Activated T-cell treated with anti-CD3 and anti-CD28 coated beads for 24 hours (primary cell): ENCODE measurements at places on chromosomes 11 and 22.

DNA sequence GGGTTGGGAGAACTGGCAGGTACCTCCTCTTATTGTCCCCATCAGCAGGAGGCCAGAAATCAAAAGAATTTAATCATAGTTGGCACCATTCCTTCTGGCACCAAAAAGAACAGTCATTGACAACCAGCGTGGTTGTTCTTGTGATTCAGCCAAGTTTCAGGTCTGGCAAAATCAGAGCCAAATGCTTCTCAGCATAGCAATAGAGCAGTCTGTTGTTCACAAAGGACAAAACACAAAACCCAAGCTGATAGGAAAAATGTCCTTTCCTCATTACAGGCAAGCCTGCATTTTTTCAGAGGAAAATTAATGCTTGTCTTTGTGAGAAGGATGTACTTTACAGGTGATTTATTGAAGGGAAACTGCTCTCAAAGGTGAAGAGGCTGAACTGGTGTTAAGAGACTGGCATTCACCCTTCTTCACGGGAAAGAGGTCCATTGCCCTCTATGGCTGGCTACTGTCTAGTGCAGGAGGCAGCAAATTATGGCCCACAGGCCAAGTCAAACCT is 241.8 kb upstream of the ARHGAP42 start:
- no peak for DNase-seq

DNA sequence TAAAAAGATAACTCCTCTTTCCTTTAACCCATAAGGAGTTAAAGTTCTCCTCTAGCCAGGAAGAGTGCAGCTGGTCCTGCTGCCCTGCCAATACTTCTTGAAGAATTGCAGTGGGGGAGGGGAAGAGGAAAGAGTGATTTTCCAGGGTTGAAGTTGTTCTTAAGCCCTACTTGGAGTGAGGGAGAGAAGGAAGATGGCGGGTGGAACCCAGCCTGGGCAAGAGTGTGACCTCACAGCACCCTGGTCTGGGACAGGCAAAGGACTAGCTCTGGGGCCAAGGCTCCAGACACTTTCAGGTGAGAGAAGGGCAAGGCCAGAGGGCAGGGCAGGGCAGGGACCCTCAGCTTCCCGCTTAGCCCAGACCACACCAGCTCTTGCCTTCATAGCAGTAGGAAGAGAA is 6.6 kb downstream of the TNKS1BP1 start:
- DNase-seq = no peak

GRCh38 chr11:75356613-75357012 is 5.2 kb upstream of the ARRB1 start:
- DNase-seq = no peak

- no peak for DNase-seq
Measured at GRCh38 chr22:20247010-20247505, 21.1 kb downstream of the RTN4R start.

- DNase-seq = no peak
Measured at GRCh38 chr11:117953024-117953671, 23.9 kb upstream of the TMPRSS13 start.

GRCh38 chr11:96635655-96636054 is 245.8 kb downstream of the JRKL start:
- DNase-seq = no peak

DNA sequence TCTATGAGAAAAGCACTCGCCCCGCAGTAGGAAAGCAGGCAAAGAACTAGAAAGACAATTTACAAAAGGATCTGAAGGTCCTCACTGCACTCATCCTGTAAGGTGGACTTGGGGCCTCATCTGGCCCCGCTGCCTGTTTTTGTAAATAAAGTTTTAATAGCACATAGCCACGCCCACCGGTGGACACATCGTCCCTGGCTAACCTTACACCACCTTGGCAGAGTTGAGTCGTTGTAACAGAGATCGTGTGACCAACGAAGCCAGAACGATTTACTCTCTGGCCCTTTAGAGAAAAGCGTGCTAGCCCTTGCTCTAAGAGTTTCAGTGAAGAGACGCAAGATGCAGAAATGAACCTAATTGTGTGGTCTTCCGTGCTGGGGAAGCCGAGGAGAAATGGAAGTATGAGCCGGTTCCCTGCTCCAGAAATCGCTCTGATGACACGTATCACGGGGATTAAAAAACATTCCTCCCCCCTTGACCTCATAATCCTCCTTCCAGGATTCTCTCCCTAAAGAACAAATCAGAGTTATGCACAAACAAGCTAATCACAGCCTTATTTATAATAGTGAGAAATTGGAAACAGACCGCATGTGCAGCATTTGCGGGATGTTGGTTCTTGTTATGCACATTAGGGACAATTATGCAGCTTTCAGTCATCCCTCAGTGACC is 80.1 kb downstream of the CDKN1C start:
- no peak for DNase-seq

GRCh38 chr11:19951558-19952115 is 208.6 kb downstream of the DBX1 start:
- no peak for DNase-seq

GRCh38 chr22:18033204-18033998 is 9.0 kb upstream of the MICAL3 start:
- no peak for DNase-seq

- no peak for DNase-seq
Measured at GRCh38 chr11:133118563-133119268, 413.6 kb downstream of the OPCML start.

DNA sequence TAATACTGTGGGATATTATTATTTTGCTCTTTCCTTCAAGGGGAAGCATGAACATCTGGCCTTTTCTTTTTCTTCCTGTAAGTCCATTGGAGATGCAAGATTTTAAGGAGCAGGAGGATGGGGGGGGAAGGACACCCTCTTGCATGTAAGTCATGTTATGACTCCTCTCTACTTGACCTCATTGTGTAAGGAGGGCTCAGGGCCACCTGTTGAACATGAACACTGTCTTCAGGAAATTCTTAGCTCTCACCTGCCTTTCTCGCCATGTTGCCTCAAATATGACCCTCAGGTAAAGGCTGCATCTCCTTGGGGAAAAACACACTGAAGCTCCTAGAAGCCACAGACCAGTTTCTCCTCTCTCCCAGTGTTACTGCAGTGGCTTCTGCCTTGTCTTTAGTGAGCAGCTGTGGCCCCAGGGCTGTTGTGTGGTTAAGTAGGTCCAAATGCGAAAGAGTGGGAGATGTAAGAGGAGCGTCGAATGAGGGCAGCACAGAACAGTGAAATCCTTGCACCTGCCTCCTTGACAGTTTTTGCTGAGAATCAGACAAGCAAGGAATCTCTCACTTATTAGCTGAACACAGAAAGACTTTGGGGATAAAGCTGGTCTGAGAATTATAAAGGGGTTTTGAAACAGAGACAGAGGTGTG is 1.3 kb upstream of the RAG1 start:
- no peak for DNase-seq

- peak; percentile 61 for DNase-seq
Measured at GRCh38 chr11:62665599-62666258, 617 bp downstream of the CSKMT start.

- no peak for DNase-seq
Measured at GRCh38 chr22:36102995-36103394, 57.6 kb downstream of the APOL3 start.

GRCh38 chr11:34155757-34156062 is 50.3 kb downstream of the NAT10 start:
- DNase-seq = no peak

GRCh38 chr22:20012741-20013331 is 3.8 kb downstream of the ARVCF start:
- no peak for DNase-seq

DNA sequence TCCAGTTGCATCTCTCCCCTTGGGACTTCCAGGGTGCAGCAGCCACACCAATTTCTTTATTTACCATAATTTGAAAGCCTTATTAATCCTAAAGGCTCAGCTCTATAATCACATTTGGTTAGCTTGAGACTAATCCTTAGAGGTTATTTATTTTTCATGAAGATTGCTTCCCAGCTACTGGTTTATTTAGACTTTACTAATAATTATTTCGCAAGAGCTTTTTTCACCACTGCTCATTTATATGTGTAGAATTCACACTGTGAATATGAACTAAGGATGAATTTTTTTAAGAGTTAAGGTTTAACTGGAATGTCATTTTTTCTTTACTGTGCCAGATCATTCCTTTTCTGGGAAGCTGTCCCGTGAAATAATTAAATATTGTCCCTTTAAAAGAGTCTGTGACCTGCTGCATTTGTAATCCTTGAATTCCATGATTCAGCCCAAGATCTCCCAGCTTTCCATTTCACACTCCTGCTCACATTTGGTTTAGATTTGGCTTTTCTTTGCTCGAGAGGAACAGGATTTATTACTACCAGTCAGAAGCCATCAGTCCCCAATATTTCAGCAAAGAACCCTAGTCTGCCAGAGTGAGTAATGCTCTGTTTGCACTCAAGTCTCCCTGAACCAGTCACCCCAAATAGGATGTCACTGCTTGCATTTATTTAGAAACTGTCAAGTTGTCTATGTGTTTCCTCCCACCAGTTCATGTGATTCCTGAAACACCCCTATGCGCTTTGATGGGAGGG is 4.4 kb upstream of the CD44 start:
- no peak for DNase-seq

- no peak for DNase-seq
Measured at GRCh38 chr11:21429401-21429800, 760.0 kb downstream of the NELL1 start.

DNA sequence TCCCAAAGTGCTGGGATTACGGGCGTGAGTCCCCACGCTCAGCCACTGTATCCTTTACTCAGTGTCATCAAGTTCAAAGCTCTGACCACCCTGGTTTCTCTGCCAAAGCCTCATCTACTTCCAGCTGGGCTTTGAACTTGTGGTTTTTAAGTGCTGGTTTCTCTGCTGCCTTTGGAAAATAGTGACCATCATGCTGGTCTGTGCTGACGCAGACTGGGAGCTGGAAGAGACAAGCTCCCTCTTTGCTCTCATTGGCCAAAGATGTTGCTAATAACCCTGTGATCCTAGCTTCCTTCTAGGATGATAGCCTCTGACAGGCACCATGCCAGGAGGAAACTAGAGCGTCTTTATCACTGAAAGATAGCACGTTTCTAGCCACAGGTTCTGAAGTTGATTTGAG is 62.4 kb downstream of the ALX4 start:
- no peak for DNase-seq

DNA sequence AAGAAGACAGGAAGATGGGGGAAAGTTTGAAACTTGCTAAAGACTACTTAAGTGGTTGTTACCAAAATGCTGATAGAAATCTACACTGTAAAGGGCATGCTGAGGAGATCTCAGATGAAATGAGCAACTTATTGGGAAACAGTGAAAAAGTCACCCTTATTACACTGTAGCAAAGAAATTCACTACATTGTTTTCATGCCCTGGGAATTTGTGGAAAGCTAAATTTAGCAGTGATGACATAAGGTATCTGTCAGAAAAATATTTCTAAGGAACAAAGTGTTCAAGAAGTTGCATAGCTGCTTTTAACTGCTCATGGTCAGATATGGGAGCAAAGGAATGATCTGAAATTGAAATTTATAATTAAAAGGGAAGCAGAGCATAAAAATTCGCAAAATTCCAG is 702.4 kb upstream of the LRRC4C start:
- DNase-seq = no peak

GRCh38 chr22:19823902-19824211 is 30.8 kb downstream of the GNB1L start:
- DNase-seq = no peak

DNA sequence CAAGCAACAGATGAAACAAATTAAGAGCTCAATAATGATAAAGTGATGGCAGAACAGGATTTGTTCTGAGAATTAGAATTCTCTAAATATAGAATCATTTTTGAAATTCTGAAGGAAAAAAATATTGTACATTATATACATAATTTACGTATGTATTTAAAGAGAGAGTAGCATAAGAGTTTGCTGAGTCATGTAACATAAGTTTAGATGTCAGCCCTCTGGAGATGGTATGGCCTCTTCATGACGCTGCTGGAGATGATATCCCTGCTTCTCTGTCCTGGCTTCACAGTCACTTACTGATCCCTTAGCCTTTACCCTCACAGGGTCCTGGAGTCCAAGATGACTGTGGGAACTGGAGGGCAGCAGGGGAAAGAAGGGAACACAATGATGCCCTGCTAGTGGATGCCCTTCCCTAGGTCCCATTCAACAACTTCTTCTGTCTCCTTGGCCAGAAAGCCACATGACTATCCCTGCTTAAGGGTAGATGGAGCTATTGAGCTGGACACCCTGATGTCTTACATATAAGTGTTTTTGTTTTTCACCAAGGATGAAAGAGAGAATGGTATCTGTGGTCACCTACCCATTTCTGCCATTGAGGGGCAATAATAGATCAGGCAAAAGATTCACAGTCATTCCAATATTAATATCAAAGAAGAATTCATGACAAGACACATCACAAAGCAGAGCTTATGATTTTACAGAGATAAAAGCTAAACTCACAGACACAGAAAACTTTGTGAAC is 753.1 kb downstream of the TBC1D22A start:
- DNase-seq = no peak
